ENCODE measurements at places on chromosomes 11 and 22.

DNA sequence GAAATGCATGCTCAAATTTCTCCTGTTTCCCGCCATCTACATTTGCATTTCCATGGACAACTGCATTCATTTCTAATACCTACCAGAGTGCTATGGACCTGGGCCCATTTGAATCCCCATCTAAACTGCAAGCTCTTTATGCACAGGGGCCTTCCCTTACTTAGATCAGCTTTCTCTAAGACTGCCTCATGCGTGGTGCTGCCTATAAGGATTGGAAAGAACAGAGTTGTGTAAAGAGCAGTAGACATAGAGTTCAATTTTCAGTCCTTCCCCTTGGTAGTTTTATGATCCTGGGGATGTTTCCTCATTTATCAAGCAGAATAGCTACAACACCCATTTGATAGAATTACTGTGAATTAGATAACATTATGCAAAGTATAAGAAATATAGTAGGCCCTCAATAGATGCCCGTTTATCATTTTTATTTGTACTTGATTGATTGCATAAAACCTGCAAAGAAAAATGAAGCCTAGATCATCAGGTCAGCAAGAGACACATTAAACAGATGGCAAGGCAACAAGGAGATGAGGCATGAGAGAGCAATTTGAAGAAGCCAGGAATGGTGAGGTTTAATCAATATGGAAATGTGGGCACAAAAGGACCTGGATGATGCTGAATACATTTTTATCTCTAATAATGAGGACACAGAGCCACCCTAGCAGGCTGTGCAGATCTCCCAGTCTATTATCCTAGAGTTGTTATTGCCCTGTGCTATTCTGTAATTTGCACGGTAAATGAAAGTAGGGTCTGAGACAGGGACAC lies 359.7 kb downstream of the FAM181B start:
- DNase-seq, result no peak

- no peak for DNase-seq
Measured at GRCh38 chr11:83823461-83824025, 537.4 kb upstream of the CCDC90B start.

GRCh38 chr11:75154646-75155569 lies 4.0 kb downstream of the SLCO2B1 start:
- no peak for DNase-seq

DNA sequence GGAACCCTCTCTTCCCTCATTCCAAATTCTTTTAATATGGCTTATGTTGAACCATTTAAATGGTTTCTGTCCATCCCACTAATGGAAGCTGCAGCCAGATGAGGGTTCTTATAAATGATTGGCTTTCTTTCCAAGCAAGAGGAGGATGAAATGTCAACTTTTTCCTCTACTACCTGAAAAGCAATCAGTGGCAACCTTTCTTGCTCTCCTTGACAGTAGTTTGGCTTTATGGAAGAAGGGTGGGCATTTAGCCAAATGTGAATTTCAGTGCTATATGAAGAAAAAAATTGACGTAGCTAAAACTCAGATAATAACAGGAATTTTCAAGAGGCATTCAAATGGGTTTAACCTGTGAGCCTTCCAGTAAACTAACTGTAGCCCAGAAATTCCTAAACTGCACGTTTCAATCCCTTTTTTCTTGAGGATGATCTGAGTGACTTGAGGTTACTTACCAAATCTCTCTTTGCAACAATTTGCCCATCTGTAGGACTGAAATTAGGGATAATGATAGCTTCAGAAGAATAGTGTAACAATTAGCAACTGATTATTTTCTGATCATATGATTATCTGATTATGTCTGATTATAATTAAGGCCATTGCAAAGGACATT lies 90.9 kb downstream of the EXT2 start:
- DNase-seq, result no peak

Data from activated naive CD4-positive, alpha-beta T cell treated with anti-CD3 and anti-CD28 coated beads for 36 hours (primary cell).